ENCODE measurements at places on chromosomes 7 and 10.

GRCh38 chr7:8216334-8216690 is 45.7 kb downstream of the ICA1 start:
- DNase-seq = no peak

DNA sequence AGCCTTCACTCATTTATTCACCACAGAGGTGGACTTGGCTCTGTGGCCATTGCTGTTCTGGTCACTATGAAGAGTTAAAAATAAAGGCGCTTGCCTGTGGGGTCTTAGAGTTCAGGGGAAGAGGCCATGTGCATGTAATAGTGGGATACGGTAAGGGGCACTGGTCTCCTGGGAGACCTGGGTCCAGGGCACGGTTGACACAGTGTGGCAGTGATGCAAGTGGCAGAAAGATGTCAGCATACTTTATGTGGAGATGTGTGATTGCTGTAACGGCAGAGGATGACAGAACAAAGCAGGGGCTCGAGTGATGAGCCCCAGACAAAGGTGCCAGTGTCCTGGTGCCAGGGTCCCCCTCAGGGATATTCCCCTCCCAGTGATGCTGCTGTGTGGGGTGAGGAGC is 8.6 kb downstream of the ZSCAN25 start:
- DNase-seq = no peak

DNA sequence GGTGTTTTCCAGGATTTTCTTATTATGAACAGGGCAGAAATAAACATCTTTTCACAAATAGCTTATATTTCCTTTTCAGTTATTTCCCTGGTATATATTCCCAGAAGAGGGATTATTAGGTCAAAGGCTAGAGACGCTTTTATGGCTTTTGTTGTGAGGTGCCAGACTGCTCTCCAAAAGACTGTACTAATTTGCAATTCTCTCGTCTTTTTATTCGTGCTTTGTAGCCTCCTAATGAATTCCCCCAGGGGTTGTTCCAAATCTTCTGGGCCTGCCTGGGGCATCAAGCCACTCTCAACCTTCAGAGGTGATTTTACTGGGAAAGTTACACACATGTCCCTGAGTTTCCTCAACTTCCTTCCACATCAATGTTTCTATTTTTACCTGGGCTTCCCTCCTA is 34.0 kb upstream of the R3HCC1L start:
- DNase-seq = no peak

DNA sequence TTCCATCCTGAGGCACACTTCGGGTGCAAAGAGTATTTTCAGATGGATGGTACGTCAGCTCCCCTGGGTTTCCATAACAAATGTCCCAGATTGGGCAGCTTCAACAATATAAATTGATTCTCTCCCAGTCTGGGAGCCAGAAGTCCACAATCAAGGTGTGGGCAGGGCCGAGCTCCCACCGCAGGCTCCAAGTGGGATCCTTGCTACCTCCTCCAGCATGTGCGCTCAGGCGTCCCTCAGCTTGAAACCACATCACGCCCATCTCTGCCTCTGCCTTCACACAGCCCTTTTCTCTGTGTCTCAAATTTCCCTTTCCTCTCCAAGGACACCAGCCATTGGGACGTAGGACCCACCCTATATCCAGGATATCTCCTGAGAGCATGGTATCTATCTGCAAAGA is 153.5 kb downstream of the DIP2C start:
- DNase-seq = no peak

DNA sequence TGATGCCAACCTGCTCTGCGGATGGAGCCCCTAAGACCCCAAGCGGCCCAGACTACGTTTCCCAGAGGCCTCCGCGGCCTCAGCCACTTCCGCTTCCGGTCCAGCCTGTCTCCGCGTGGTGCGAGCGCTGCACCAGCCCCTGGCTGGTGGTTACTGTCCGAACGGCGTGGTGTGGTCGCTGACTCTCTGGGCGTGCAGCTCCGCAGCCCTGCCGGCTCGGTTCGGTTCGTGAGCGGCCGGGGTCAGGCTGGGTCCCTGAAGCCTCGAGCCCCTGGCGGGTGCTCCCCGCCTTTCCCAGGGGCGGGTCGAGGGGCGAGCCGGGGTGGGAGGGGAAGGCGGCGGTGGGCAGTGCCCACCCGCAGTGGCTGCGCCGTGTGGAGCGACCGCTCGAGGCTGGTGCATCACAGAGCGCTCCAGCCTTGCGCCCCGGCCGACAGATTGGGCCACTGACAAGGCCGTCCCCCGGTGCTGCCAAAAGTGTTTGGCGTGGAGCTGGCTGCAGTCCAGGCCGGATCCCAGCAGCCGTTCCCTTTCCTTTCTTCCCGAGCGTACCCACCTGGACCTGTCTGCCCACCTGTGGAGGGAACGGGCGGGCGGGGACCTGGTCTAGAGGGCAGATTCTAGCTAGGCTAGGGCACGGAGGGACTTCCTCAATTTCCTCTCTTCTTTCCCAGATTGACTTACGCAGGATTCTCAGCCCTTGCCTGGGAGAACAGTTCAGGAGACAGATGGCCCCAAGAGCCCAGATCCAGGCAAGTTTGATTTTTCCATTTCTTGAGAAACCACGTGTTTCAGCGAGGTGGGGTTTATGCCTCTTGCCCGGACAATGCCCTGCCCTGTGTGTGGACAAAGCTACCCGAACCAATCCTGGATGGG is at the start of gene ZNF485:
ZNF485 (plus strand) TSS at position 116 of the 876 bp plus-strand sequence; CDS start at position 729, 613 bp downstream.
- no peak for DNase-seq

- no peak for DNase-seq
Measured at GRCh38 chr7:127878791-127879190, 152.4 kb downstream of the LRRC4 start.

GRCh38 chr10:79084972-79085597 is 16.3 kb downstream of the ZMIZ1 start:
- no peak for DNase-seq

- DNase-seq = no peak
Measured at GRCh38 chr7:142263598-142264380, 5.9 kb upstream of the PRSS58 start.

GRCh38 chr10:114305521-114305925 is 66.5 kb downstream of the VWA2 start:
- DNase-seq = no peak

GRCh38 chr7:22622116-22622785 is 104.7 kb upstream of the IL6 start:
- DNase-seq = no peak
